ENCODE measurements at places on chromosomes 5 and 9.

DNA sequence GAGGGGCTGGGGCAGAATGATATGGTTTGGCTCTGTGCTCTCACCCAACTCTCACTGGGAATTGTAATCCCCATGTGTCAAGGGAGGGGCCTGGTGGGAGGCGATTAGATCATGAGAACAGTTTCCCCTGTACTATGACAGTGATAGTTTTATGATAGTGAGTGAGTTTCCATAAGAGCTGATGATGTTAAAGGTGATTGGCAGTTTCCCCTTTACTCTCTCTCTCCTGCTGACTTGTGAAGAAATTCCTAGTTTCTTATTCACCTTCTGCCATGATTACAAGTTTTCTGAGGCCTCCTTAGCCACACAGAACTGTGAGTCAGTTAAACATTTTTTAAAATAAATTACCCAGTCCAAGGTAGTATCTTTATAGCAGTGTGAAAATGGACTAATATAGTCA is 120.4 kb upstream of the CDH9 start:
- DNase-seq: no peak

DNA sequence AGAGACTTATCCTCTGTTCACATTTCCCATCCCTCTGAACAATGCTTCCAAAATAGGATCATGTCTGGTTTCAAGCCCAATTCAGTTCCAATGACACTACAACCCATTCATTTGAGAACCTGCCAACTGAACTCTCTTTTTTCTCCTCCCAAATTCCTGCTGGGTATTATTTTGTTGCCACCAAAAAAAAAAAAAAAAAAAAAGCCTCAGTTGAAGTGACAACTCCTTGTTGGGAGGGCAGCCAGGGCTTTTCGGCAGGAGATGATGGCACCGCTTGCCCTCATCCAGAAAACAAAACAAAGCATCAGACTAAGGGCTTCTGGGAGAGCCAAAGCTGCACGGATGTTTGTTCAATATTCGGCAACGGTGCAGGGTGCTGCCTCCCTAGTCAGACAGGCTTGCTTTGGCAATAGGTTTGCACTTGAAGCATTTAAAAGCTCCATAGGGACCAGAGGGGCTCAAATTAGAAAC is 30.6 kb upstream of the TRIM32 start:
- no peak for DNase-seq

DNA sequence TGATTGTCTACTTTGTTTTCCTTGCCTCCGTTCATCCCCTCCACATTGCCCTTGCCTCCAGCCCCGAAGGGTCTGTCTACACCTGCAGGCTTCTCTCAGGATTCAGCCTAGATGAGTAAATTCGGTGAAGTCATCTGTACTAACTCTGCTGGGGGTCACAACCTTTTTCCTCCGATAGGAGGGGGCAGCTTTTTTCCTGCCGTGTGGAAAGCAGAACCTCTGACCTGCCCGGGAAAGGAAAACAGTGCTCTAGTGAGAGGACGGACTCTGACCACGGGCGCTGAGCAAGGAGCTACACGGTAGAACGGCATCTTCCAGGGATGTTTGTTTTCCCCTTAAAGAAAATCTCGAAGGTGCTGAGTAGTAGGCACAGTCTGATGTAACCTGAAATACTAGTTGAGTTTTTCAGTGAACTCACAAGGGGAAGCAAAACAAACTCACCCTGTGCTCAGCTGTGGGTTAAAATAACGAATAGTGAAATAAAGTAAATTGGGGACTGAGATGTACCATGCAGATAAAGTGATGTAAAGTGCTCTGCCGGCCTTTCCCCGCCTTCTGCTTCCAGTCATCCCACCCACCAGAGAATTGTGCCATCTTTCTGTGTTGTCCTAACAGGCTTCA is 281.8 kb downstream of the AOPEP start:
- DNase-seq: no peak

- no peak for DNase-seq
Observed at GRCh38 chr5:18745988-18746615, 1111.8 kb downstream of the TAF11L14 start.

DNA sequence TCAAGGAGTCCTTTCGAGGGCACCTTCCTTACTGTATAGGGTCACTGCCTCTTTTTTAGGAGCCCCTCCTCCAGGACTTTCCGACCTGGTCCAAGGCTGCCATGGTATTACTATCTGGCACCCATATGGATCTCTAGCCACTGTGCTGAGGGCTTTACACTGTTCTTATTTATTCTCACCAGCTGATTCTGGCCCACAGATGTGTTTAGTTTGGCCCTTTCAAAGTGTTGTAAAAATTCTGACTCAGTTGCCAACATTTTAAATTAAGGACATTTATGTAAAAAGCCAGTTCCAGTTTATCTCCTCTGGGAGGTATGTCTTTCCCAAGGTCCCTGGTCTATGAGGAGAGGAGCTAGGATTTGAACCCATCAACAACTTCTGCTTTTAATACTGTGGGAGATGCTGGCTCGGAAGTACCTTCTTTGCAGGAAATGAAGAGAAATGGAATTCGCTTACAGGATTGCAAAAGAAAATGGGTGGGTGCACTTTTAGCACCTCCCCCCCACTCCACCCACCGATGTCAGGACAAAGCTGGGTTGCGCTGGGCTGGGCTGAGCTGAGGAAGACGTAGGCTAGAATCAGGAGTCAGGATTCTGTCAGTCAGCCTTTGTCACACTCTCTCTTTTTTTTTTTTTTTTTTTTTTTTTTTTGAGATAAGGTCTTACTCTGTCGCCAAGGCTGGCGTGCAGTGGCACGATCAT is 7.8 kb downstream of the JADE2 start:
- DNase-seq: no peak
